ENCODE measurements at places on chromosomes 7 and 10.

- peak; percentile 34 for DNase-seq
These were observed 18.3 kb downstream of the LRRC20 start for GRCh38 chr10:70363971-70364771.

GRCh38 chr7:22202141-22202540, 154.8 kb downstream of the RAPGEF5 start:
- DNase-seq: no peak

- no peak for DNase-seq
These were observed 58.9 kb downstream of the GLRX3 start for GRCh38 chr10:130194991-130195645.

GRCh38 chr7:76332078-76332477, 26.7 kb downstream of the YWHAG start:
- DNase-seq: no peak

DNA sequence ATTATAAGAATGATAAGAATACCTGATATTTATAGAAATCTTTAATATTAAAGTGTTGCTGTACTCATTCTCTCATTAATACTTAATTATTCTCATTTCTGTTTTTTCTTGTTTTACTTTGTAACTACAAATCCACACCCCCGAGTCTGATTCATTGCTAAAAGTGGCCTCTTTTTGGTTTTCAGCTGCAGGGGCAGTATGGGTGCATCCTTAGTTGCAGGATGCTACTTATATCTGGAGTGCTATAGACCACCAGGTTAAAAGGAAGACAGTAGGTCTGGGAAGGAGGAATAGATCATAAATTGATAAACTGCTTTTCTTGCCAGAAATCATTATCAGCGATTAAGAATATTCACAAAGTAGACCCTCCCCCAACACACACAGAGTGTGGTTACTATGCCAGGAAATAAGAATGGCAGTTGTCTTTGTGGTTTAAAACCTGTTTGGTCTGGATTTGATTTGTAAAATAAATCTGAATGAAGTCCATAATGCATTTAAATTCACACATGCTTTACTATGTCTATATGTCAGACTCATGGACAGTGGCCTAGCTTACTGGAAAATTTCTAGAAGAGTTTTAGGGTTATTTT, 96.5 kb downstream of the NRF1 start:
- DNase-seq: no peak

DNA sequence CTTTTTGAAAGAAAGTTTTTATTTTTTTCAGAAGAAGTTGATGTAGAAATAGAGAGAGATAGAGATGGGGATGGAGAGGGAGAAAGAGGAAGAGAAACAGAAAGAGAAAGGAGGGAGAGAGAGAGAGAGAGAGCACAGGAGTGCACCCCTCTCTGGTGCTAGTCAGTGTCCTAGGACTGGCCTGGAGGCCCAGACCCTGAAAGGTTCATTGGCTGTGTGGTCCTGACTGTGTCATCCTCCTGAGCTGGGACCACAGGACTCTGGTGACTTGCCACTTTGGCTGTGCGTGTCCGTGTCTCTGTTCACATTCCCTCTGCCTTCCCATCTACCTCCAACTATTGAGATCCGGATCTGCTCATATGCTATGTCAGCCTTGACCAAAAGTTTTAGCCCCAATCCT, 62.1 kb upstream of the SHH start:
- DNase-seq: no peak
